ENCODE measurements at places on chromosomes 1 and 21.

GRCh38 chr1:242428399-242429190 is 95.9 kb downstream of the PLD5 start:
- DNase-seq, result no peak

GRCh38 chr1:236030534-236030933 is 34.4 kb downstream of the NID1 start:
- no peak for DNase-seq

DNA sequence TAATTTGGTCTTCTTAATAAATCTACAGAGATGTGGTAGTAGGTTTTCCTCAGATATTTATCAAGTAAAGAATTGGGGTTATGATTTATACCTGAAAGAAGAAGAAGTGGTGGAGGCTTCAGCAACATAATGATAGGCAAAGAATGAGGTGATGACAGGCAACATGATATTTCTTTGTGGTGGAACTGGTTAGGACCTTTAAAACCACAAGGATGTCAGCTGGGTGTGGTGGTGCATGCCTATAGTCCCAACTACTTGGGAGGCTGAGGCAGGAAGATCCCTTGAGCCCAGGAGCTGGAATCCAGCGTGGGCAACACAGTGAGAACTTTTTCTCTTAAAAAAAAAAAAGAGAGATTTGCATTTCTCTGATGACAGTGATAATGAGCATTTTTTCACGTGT is 34.1 kb upstream of the COL11A1 start:
- DNase-seq, result no peak

DNA sequence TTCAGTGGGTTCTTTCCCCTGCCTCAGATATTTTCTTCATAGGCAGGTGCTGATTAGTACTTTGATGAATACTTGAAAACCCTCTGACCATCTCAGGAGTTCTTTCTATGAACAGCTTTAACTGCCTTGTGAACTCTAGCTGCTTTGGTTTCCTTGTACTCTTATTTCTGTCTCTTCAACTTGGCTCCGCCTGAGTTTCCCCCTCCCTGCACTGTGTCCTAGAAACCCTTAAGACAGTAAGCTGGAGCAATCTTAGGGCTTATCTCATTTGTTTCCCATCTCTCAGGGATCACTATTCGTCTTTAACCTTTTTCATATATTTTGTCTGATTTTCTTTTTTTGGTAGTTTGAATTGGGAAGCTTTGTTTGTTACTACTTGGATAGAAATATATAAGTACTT is 99.1 kb downstream of the PKN2 start:
- no peak for DNase-seq

- no peak for DNase-seq
Observed at GRCh38 chr1:53377438-53377841, 49.6 kb upstream of the LRP8 start.

DNA sequence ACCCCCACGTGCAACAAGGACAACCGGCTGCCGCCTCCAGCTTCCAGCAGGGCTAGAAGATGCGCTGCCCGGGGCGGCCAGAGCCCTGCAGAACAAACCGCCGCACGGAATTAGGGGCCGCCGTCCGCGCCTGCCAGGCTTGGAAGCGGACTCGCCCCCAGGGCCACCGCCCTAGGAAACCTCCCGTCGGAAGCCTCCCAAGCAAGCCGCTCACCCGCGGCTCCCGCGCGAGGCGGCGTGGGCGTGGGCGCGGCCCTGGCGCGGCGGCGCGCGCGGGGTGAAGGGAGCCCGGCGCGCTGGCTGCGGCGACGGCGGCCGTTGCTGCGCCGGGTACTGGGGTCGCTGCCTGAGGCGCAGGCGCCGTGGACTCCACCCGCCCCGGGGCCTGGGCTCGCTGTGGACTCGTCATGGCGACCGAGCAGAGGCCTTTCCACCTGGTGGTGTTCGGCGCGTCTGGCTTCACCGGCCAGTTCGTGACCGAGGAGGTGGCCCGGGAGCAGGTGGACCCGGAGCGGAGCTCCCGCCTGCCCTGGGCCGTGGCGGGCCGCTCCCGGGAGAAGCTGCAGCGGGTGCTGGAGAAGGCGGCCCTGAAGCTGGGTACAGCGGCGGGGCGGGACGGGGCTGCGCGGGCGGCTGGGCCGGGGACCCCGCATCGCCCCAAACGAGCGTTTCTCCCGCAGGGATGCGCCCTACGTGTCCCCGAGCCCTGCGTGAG is at the start of gene SCCPDH:
Gene SCCPDH, plus strand, starts transcription at position 394 of the 715 bp plus-strand sequence. Its CDS starts 14 bp downstream, at position 408.
- peak; percentile 87 for DNase-seq

- DNase-seq, result no peak
Observed at GRCh38 chr1:198259333-198260074, 102.7 kb downstream of the NEK7 start.

DNA sequence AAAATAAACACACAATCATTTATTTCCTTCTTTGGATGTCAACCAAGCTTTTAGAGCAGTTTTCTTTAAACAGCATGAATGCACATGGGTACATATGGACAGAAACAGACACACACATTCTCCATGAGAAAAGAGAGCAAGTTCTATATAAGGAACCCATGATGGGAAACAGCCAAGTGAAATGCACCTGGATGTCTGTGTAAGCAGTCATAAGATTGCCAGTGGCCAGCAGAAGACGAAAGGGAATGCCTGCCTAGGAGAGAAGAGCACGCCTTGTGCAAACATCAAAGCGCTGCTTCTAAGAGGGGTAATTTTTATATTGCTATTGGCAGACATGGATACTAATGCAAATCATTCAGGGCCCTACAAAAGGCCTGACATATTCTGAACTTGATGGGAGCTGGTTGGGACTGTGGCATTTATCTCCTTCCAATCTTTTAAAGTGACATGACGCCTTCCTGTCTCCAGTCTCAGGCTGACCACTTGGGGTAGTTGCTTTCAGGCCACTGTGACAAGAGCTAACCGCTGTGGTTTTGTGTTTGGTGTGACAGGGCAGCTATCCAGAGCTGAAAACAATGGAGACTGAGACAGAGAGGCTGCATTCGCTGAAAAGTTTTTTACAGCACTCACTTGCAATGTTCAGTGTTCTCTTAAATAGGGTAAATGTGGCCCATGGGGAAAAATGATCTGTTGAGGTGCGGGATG is 75.0 kb upstream of the DPT start:
- peak; percentile 21 for DNase-seq
